Non-pigmented ciliary epithelial cell (primary cell): ENCODE measurements at places on chromosomes 16 and 17.

DNA sequence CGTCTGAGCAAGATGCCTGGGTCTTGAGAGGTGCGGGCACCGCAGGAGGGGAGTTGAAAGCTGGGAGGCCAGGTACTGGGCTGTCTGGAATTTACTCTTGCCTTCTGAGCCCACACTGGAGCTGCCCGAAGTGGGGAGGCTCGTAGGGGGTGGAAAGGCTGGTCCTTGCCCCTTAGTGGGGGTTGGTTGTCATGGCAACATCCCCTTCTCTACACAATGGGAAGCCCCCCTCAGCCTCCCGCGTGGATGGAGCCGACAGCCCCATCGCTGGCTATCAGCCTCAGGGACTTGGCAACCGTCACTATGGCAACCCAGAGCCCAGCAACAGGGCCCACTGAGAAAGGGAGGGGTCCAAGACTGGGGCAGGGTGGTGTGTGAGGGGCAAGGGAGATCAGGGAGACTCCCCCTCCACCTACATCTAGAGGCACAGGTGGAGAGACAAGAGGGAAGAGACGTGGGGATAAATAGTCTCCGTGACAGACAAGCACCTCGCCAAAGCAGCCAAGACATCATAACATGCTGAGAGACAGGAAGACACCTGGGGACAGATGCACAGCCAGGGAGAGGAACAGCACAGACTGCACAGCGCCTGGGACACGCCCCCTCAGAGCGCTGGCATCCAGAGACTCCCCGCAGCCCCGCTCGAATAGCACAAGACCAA is 5.3 kb upstream of the DNAH2 start:
- no peak for DNase-seq

GRCh38 chr17:71713846-71714245 is 407.0 kb upstream of the SOX9 start:
- DNase-seq, result no peak

DNA sequence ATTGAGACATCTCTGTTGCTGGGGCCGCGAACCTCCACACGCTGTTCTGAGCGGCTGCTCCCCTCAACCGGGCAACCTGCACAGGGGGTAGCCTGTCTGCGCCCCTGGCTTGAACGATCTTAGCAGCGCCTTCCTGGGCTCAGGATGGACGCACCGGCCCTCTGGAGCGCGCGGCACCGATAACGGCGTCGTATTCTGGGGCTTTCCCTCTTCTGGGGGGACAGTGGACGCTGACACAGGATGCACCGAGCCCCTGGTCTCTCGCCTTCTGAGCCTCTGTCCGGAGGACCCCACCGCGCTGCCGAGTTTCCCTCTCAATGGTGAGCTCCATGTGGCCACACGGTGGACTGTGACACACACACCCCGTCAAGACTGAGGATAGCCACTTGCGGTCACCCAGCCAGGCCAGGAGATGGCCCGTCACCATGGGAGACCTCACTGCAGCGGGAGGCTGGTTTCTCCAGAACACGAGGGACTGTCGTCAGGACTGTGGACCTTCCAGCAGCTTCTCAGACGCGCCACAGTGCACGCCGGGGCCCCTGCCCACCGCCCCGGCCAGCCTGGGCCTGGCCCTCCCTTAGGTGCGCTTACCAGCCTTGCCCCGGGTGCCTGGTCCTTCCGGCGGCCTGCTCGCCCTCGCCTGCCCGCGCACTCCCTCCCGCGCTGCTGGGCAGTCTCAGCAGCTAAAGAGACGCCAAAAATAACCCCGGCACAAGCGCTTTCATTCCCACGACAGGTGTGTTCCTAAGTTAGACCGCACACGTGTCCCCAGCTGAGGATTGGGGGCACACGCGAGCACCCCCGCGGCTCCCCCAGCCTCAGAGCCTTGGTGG is 30.0 kb upstream of the PABPN1L start:
- DNase-seq, result no peak

DNA sequence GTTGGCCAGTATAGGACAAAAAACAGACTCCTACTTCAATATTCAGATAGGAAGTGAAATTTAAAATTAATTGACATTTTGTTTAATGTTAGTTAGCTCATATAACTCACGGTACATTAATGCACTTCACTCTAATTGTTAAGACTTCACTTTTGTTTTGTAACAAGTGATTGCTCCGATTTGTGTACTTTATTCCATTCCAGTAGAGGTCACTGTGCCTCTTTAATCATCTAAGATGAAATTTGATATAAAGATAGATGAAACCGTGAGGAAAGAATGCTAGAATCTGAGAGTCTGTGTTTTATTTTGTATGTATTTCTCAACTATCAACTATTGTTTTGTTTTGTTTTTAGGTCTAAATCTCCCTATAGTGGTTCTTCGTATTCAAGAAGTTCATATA is 29.0 kb downstream of the RBBP6 start:
- peak; percentile 10 for DNase-seq

- DNase-seq, result no peak
Measured at GRCh38 chr17:45821147-45821546, 23.5 kb upstream of the SPPL2C start.

DNA sequence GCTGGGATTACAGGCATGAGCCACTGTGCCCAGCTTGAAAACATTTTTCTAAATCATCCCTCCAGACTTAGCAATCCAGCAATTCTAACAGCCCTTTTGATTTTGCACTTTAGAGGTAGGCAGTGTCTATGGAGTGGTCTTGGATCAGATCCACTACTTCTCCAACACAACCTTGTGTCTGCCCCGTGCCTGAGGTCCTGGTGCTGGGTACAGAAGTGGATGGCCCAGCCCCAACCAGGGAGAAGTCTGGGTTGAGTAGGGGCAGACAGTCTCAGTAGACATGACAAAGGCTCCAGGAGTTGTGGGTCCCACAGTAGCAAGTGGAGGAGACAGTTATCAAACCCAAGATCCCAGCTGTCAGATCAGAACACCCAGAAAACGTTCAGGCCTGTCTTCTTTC is 71.9 kb upstream of the CACNG5 start:
- no peak for DNase-seq

DNA sequence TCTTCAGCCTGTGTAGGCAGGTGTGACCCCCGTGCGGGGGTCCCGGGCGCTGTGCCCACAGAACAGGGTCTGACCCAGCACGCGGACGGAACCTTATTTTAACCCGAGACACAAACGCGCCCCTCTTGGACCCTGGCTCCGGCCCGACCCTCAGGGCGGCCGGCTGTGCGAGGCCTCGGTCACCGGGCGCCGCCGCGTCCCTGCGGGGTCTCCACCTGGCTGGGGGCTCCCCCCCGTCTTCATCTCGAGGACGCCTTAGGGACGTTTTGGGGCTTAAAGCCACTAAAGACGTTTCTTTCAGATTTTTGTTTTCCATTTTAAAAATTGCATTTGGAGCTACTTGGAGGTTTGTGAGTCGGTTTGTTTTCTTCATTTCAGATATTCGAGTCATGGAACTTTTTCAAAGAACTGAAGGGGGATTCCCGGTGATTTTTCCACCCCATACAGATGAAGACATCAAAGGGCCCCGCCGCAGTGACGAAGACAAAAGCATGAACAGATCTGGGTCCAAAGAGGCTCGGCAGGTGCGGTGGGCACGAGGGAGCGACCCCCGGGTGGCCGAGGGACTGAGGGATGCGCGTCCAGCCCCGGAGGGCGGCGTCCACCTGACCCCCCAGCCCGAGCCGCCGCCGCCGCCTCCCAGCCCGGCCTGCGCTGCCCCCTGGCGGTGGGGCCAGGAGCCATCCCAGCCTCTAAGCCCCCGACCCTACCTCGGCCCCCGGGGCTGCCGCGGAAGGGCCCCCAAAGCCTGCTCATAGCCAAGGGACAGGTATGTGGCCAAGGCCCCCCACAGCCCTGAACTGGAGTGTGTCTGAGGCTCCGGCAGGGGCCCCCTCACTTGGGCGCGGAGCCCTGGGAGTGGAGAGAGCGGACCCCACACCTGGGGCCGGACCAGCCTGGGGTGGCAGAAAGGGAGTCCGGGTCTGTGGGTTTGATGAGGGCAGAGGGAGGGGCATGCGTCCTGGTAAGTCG is 3.8 kb upstream of the CD7 start:
- no peak for DNase-seq
